Endothelial cell (in vitro differentiated cells): ENCODE measurements at places on chromosomes 1 and 21.

DNA sequence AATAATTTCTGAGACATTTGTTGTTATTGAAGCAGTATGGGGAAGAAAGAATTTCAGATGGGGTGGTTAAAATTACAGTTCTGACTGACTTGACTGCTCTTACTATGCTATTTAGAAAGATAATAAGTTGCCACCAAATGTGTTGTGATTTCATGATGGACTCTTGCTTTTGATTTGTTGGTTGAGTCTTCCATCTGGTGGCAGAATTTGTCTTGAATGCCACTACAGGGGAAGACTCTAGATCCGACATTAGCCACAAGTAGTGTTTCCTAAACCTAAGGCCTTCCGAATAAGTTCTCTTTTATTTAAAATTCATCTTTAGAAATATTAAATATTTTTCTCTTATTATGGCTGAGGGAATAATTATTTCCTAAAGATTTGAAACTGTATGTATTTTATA is 190.9 kb upstream of the ADGRL4 start:
- peak; percentile 26 for DNase-seq

DNA sequence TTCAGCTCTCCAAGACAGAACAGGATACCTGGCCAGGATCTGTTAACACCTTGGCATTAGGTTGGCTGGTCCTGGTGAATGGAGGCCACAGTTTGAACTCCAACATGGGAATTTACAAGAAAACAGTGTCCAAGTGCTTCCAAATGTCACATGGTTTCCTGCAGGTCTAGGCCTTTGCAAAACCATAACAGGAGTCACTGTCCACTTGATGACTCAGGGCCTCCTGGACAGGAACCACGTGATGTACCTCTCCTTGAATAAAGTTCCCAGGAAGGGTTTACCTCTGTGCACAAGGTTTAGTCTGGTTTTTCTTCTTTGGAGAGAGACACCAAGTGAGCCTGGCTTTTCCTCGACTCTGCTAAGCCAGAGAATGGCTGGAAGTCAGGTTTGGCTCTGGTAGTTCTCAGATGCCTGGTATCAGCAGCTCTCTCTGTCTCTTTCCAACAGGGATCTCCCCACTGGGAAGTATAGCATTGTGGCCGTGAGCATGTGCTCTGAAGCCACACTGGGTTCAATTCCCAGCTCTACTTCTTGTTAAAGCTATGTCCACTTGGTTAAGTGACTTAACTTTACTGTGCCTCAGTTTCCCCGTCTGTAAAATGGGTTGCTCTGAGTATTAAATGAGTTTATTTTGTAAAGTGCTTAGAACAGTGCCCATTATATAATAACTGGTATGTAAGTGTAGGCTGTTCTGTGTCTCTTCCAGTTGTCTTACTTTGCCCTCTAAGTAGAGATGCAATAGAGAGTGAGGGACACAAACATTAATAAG is 27.3 kb upstream of the TMEM61 start:
- DNase-seq, result no peak

DNA sequence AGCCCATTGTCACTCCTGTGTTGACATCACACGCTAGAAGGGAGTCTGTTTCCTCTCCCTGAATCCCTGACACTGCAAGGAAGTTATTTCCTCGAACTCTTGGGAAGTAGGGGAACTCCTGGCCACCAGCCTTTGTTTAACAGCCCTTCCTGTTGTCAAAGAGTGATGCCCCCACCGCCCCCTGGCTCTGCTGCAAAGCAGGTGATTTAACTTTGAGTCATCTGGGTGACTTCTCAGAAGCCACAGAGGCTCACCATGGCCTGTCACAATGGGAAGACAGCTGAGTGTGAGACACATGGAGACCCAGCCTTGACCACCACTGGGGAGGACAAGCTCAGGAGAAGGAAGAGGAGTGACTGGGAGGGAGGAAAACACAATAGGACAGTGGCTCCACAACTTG is 182.8 kb downstream of the PSMG1 start:
- peak; percentile 16 for DNase-seq

DNA sequence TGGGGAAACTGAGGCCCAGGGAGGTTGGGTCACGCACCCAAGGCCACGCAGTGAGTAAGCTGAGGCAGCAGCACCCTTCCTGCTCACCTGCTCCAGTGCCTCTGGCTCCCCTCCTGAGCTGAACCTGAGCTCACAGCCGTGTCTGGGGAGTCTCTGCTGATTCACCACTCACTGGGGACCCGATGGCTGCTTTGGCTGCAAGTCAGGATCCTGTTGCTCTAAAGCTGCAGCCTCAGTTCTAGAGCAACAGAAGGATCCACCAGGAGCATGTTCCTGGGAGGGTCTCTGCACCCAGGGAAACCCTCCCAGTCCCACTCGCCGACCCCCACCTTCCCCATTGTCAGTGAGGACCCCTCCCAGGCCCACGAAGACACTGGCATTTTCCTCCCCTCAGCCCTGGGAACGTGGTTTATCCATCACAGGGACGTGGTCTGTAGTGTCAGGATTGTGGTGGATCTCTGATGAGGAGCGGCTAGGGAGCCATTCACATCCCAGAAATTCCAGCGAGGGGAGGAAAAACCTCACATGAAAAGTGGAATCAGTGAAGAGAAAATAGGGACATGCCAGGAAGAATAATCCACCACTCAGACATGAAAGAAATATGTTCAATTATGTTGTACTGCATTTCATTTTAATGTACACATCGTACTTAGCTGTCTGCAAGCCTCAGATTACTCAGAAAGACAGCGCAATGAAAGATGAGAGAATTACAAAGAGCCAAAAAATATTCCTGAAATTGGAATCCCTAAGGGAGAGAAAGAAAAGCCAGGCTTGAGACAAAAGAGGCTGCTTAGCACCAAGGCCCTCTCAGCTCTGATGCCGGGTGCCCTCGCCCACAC is 447.2 kb downstream of the MATN1 start:
- no peak for DNase-seq

- peak; percentile 10 for DNase-seq
Measured at GRCh38 chr1:188249811-188250210, 1421.1 kb downstream of the PLA2G4A start.

DNA sequence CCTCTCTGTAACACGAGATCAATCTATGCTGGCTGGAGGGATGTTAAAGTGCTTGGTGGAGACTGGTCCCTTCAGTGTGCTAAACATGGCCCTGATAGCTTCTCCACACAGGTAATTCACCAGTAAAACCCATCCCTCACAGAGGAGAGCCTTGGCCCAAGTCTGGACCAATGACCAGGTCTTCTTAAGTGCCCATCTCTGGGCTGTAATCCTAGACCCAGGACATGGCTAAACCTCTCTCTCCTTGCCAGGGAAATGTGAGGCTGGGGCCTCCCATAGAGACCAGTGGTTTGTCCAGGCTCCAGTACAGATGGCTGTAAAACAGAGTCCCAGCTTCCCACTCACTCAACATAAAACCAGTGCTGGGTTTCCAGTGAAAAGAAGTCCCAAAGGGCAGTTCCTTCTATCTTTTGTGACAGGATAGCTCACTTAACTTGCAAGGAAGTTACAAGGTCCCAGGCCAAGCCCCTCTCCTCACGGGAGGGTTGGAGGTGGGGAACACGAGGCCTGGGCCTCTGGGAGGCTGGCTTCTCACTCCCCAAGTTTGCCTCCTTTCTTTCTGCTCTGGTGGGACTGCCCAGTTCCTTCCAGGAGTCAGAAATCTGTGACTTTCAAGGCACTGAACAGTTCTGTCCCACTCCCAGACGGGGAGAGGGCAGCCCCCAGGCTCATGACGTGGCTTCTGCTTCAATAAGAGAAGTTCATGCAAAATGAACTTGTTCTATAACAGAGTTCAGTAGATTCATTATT is 2.2 kb upstream of the KIF17 start:
- DNase-seq, result no peak

DNA sequence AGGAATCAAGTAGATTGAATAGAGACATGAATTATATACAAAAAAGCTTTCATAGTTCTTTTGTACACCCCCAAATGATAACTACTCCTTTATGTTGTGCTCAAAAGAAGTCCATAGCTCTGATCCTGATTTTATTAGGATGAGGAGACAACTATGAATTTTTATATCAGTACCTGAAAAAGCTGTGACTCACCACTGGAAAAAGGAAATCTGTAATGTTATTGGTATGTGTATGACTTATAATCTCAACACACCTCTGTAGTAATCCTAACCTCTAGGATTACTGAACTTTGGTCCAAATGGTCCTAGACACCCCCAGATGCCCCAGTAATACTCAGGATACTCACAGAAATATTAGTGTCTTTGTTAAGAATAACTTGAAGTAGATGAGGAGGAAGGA is 10.2 kb downstream of the PRKAB2 start:
- no peak for DNase-seq

GRCh38 chr1:207884266-207885029 is 26.5 kb downstream of the CD34 start:
- DNase-seq, result no peak

GRCh38 chr1:159141584-159142390 is 29.6 kb upstream of the CADM3 start:
- peak; percentile 73 for DNase-seq

- peak; percentile 62 for DNase-seq
Measured at GRCh38 chr1:13828454-13829151, 128.6 kb downstream of the PRDM2 start.

DNA sequence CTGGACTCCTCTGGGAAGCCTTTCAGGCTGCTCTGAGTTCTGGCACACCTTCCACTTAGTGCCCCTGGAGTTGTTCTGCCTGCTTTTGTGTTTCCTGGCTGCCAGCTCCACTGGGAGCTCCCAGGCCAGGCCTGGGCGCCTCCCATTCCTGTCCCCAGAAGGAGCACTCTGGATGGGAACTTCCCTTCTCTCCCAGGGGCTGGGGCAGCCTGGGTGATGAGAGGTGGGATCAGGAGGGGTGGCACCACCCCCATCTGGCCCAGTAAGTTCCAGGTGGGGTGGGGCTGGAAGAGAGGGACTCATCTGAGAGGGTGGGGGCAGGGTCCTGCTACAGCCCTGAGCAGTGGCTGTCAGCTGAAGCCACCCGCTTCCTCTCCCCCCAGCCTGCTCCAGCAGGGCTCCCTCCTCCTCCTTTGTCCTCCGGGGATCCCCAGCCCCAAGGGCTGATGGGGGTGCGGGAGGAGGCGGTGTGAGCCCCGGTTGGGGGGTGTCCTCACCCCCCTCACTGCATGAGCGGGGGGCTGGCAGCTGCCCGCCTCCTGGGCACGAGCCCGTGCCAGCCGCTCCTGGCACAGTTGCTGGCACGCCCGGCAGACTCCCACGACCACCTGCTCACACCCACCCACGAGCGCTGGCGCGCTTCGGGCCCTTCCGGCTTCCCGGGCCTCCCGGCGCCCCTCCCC is 4.7 kb downstream of the FOXO6 start:
- no peak for DNase-seq

- DNase-seq, result no peak
Measured at GRCh38 chr1:184838504-184838951, 83.9 kb upstream of the EDEM3 start.

- no peak for DNase-seq
Measured at GRCh38 chr1:107871259-107871658, 93.7 kb downstream of the VAV3 start.

- DNase-seq, result no peak
Measured at GRCh38 chr1:77927414-77927813, 39.0 kb downstream of the NEXN start.

DNA sequence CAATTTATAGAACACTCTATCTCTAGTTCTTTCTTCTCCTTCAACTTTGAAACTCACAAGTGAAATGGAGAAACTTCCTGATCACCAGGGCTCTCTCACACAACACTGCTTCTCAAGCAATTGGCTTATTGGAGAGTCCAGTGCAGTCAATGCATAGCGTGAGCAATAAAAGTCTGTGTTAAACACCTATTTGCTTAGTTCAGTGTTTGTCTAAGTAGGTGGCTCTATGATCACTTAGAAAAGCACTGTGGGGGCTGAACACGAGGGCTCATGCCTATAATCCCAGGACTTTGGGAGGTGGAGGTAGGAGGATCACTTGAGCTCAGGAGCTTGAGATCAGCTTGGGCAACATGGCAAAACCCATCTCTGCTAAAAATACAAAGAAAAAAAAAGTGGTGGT is 12.2 kb downstream of the CTSS start:
- DNase-seq, result no peak

DNA sequence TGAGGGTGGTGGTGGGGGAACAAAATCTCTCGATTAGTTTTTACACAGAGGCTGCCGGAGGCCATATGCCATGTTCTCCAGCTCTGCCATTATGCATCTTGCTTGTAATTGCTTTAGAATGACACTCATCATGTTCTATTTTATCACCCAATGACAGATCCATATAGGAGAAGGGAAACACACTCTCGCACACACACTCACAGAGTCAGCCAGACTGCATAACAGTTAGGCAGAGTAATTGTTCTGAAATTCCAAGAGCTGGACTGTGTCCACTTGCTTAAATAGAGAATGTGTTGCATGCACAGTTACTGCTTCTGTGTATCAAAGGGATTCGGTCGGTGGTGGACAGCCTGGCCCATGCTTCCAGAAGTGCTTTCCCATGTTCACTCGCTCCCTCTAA is 30.6 kb downstream of the KCND3 start:
- DNase-seq, result no peak

- DNase-seq, result peak; percentile 60
Measured at GRCh38 chr1:109248797-109249629, at the start of gene CELSR2. Gene CELSR2, plus strand, starts transcription at chr1:109249539. Its CDS starts 541 bp downstream, at chr1:109250080.

GRCh38 chr1:18580691-18581419 is 49.8 kb upstream of the PAX7 start:
- DNase-seq, result no peak

DNA sequence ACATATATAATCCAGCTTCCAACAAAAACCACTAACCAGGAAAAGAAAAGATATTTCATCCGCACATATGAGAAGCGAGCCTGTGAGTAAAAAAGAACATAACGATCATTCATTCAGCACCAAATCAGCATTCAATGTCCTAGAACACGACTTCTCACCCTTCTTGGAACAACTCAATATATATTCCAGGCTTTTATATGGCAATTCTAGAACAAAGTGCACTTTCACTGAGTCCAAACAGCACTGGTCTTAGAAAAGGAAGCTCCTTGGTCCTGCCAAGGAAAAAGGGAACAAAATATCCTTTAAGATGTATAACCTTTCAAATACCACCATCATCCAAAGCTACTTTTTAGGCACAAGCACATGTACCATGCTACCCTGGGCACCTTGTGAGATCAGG is 44.5 kb downstream of the RPL5 start:
- no peak for DNase-seq

- no peak for DNase-seq
Measured at GRCh38 chr1:41428738-41429640, 55.5 kb downstream of the EDN2 start.

DNA sequence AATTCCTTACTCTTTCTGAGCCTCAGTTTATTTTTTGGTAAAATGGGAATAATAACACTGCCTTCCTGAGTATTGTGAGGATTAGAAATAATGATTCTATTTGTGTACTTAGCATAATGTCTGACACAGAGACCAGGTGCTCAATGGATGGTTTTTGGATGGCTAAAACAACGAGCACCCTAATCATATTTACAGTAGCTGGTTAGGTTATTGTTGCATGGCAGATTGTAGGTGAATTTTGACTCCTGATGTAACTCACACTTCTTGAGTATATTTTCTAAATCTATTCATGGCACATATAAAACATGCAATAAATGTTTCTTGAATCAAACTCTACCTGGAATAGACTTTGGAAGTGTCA is 11.9 kb upstream of the DUSP10 start:
- DNase-seq, result no peak

GRCh38 chr21:27722095-27722494 is 755.2 kb upstream of the ADAMTS5 start:
- DNase-seq, result no peak
